Right kidney (tissue), 9 donors: ENCODE measurements at places on chromosomes 1 and 21.

GRCh38 chr1:203629507-203630082 lies 3.0 kb downstream of the ATP2B4 start:
- DNase-seq: peak; percentile 74

DNA sequence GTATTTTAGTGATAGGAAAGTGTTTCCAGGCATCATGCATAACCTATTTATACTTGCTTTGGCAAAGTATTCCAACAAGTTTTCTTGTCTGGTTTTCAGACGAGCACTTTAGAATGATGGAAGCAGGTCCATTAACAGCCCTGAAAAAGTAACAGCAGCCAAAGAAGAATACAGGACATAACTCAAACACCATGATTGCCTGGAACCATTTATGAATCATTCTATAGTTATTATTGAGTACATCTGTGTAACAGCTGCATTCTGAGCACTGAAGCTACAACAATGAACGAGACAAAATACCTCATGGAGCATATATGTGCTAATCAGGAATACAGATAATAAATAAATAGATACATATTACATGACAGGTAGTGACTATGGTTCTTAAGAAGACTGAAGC lies 12.6 kb downstream of the IL10RB start:
- DNase-seq: no peak

- no peak for DNase-seq
These were observed 14.0 kb downstream of the DCST2 start for GRCh38 chr1:155019377-155020245.

DNA sequence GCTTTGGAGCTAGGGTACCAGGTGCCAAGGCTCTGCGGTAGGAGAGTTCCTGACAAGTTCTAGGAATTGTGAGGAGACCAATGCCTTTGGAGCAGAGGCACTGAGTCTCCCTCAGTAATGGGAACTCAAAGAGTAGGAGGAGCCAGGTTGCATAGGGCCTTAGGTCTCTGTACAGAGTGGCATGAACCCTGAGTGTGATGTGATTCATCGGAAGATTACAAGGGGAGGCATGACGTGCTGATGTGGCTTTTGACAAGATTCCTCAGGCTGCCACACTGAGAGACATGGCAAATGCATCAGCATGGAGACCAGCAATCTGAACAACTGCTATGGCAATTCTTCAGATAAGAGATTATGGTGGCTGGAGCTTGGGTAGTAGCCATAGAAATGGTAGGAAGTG lies 94.6 kb upstream of the SLC44A3 start:
- DNase-seq: no peak

GRCh38 chr1:22958556-22958955 lies 14.1 kb downstream of the LACTBL1 start:
- no peak for DNase-seq

GRCh38 chr1:233019778-233020325 lies 69.4 kb downstream of the NTPCR start:
- DNase-seq: no peak

DNA sequence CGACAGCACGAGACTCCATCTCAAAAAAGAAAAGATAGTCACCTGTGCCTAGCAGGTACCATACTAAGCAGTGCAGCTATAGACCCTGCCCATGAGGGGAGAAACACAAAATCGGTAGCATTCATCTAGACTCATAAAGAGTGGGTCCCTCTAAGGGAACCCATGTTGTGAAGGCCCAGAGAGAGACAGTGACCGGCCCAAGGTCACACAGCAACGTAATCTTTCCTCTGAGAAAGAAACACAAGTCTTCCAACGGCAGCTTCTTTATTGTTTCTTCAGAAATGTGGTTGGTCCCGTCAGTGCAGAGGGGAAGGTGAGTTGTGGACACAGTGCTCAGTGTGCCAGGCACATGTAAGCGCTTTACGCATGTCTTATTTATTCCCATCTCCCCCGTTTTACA lies 198.6 kb upstream of the TMEM51 start:
- no peak for DNase-seq

DNA sequence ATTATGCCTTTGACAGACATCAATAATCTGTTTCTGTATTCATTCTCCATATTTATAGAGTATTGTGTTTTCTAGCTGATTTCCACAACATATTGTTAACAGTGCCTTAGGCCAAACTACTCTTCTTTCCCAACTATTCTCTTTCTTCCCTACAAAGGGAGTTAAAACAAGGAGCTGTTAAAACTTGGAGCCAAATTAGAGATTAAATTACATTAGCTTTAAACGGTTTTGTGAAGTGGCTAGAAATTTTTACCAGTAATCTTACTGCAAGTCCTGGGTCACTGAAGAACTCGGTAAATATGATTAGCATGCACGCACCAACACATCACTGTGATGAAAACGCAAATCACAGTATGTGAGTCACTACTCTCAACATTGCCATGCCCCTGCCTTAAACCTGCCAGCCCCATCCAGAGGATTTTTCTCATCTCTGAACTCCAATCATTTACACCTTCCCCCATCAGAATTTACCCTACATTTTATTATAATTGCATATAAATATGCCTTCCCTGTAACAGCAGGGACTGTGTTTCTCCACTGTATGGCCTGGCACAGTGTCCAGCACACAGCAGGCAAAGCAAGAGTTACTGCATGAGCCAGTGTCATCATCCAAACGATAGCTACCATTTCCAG lies 1.5 kb upstream of the PRDX6 start:
- peak; percentile 19 for DNase-seq
